ENCODE measurements at places on chromosomes 3 and 15.

- no peak for DNase-seq
These were observed 100.0 kb upstream of the RAP2B start for GRCh38 chr3:153061938-153062528.

GRCh38 chr3:66717806-66718205 is 217.0 kb upstream of the LRIG1 start:
- no peak for DNase-seq

DNA sequence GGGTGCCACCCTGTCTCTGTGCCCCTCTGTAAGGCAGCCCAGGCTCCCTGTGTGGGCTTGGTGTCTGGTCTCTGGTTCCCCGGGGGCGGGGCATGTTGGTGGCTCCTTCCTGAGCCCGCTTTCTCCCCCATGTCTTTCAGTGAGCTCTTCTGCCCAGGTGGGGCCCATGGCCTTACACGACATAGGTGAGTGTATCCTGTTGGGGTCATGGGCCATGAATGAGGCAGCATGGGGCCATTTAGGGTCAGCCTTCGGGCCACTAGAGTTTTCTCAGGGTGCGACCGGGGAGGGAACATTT is 195.1 kb downstream of the UBE3A start:
- no peak for DNase-seq

DNA sequence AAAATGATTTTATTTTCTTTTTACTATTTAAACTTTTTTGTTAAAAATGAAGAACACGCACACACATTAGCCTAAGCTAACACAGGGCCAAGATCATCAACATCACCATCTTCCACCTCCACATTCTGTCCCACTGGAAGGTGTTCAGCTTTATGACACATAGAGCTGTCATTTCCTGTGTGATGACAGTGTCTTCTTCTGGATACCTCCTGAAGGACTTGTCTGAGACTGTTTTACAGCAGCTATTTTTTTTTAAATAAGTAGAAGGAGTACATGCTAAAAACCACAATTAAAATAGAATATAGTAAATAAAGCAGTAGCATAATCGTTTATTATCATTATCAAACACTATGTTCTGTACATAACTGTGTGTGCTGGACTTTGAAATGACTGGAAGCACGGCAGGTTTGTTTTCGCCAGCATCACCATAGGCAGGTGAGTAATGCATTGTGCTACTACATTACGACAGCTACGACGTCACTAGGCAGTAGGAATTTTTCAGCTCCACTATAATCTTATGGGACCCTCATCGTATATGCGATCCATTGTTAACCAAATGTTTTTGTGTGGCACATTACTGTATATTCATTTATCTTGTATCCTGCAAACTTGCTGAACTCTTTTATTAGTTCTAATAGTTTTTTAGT is 72.8 kb downstream of the KLF15 start:
- DNase-seq: no peak

- DNase-seq: no peak
These were observed 94.6 kb upstream of the LMOD3 start for GRCh38 chr3:69216981-69217380.

DNA sequence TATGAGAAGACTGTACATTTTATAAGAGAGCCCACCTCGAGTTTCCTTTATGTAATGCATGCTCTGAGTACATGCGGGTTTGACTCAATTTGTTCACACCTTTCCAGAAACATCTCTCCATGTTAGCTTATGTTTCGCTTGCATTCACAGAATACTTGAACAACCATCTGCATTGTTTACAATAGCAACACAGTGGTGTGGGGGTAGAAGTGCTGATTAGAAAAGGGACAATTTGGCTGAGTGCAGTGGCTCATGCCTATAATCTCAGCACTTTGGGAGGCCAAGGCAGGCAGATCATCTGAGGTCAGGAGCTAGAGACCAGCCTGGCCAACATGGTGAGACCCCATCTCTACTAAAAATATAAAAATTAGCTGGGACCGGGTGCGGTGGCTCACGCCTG is 60.9 kb downstream of the NCEH1 start:
- no peak for DNase-seq

- DNase-seq: no peak
These were observed 18.2 kb upstream of the COL8A1 start for GRCh38 chr3:99620077-99620767.

DNA sequence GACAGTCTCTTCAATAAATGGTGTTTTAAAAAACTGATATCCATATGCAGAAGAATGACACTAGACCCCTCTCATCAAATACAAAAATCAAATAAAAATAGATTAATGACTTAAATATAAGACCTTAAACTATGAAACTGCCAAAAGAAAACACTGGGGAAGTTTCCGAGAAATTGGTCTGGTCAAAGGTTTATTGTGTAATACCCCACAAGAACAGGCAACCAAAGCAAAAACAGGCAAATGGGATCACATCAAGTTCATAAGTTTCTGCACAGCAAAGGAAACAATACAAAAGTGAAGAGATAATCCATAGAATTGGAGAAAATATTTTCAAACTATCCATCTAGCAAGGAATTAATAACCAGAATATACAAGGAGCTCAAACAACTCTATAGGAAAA is 126.2 kb downstream of the GOLIM4 start:
- no peak for DNase-seq

DNA sequence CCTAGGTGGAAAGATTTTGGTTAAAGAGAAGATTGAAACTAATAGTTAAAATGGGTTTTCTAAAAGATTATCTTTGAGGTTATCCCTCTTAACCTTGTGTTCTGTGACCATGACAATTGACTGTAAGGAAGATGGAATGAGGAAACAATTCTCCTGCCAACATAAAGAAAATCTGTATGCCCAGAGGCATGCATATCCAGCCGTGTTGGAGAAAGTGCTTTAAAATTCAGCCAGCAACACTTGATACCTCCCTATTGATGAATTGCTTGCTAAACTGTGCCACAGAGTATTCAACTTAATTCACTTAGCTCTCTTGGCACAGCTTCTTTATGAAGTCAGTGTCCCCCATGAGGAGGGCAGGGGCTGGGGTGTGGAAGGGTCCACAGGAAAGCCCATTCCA is 203.5 kb downstream of the UBE2E2 start:
- DNase-seq: no peak

DNA sequence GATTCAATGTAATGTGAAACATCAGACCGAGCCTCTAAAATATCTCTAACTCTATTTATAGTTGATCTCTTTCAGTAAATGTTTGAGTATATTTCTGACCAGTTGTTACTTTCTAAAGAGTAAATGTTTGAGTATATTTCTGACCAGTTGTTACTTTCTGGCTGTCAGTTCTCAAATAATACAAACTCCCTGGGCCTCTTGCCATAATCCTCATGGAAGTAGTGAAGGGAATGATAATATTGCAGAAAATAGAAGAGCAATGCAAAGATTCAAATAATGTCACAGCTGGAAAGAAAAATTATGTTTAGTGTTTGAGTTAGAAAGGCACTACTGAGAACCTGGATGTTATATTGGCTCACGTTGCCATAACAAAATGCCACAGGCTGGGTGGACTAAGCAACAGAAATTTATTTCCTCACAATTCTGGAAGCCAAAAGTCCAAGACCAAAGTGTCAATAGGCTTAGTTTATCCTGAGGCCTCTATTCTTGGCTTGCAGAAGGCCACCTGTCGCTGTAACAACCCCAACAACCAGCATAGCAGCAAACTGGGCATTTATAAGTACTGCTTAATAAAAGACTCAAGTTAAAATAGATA is 470.6 kb upstream of the BCHE start:
- no peak for DNase-seq

Measured in brain pericyte (primary cell).